ENCODE measurements at places on chromosomes 4 and X. TPM values are rescaled to one million over a fixed set of nuclear protein-coding genes. Genes with fewer than 3 reads are reported as not detected.
A peak's percentile ranks its signal among the peaks of the same experiment; 100 is the strongest.

DNA sequence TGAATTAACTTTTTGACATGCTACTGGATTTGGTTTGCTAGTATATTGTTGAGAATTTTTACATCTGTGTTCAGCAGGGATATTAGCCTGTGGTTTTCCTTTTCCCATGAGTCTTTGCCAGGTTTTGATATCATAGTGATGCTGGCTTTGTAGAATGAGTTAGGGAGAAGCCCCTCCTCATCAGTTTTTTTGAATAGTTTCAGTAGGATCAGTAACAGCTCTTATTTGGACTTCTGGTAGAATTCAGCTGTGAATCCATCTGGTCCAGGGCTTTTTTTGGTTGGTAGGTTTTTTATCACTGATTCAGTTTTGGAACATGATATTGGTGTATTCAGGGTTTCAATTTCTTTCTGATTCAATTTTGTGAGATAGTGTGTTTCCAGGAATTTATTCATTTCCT, 790.4 kb upstream of the GRID2 start:
- H3K36me3 ChIP-seq = no peaks in the 10 kb centered on the region
- no peak for DNase-seq
- H3K4me1 ChIP-seq = no peaks in the 10 kb centered on the region
- no peaks in the 10 kb centered on the region for H3K27me3 ChIP-seq

- H3K36me3 ChIP-seq = no peaks in the 10 kb centered on the region
- H3K4me3 ChIP-seq = no peak overlapping the region
- H3K4me1 ChIP-seq = no peaks in the 10 kb centered on the region
- H3K27me3 ChIP-seq = peaks cover 2% of the 10 kb centered on the region
- no peak overlapping the region for H3K27ac ChIP-seq
- DNase-seq = no peak
Observed at GRCh38 chr4:3775005-3775404, 8.8 kb downstream of the ADRA2C start.

- peak overlapping the region; percentile 94 for H3K27ac ChIP-seq
- peaks cover 42% of the 10 kb centered on the region for H3K4me1 ChIP-seq
- no peaks in the 10 kb centered on the region for H3K36me3 ChIP-seq
- H3K4me3 ChIP-seq = peak overlapping the region; percentile 39
- no peaks in the 10 kb centered on the region for H3K27me3 ChIP-seq
- peak; percentile 84 for DNase-seq
Observed at GRCh38 chrX:39772057-39772832, 325.5 kb downstream of the BCOR start.

The BEX1 gene
- 0.39 TPM for total RNA-seq

DNA sequence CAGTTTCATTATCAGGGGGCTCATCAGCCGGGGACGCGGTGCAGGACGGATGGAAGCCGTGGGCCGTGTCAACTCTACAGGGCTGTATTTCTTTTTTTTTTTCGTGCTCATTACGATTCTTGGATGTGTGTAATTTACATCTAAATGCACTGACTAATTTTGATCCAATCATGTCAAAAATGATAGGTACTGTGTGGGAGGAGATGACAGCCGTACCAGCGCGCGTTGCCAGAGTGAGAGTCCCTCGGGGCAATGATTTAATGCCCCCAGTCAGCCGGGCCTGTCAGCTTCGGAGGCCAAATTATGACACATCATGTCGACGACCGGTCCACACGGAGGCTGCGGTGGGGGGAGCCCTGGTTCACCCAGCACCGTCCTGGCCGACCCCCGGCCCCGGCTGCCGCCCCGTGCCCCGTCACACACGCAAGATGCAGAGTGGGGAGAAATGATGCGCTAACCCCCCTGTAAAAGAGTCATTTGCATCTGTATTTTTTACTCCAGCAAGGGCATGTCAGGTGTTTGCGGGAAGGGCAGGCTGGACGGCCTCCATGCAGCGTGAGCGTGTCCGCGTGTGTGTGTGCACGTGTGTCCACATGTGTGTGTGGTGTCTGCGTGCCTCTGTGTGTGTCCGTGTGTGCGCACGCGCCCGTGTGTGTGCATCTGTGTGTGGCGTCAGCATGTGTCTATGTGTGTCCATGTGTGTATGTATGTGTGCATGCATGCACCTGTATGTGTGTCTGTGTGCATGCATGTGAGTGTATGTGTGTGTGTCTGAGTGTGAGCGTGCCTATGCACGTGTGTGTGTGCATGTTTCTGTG, 74.3 kb upstream of the PPP2R3B start:
- no peaks in the 10 kb centered on the region for H3K36me3 ChIP-seq
- no peak for DNase-seq
- H3K4me1 ChIP-seq = no peaks in the 10 kb centered on the region
- peaks cover 11% of the 10 kb centered on the region for H3K27me3 ChIP-seq
- H3K4me3 ChIP-seq = no peak overlapping the region
- no peak overlapping the region for H3K27ac ChIP-seq

DNA sequence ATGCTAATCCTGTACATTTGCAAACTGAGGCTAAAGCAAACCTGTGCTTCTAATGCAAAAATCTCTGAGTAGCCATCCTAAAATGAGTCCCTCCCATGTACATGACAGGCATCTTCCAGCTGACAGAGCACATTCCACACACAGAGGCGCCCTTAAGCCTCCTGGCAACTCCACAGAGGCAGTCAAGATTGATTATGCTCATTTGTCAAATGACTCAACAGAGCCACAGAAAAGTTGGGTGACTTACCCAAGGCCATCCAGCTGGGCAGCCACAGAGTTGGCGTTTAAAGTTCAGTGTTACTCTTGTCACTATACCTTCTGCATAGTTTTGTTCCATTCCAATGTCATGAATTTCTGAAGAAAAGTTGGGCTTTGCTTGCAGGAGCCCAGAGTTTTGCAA, 394.6 kb upstream of the FGF13 start:
- H3K4me1 ChIP-seq = no peaks in the 10 kb centered on the region
- no peak overlapping the region for H3K4me3 ChIP-seq
- no peaks in the 10 kb centered on the region for H3K36me3 ChIP-seq
- no peak for DNase-seq
- no peak overlapping the region for H3K27ac ChIP-seq
- H3K27me3 ChIP-seq = no peaks in the 10 kb centered on the region

GRCh38 chr4:120018786-120019185, 47.9 kb downstream of the MAD2L1 start:
- H3K4me1 ChIP-seq = no peaks in the 10 kb centered on the region
- H3K4me3 ChIP-seq = no peak overlapping the region
- H3K36me3 ChIP-seq = no peaks in the 10 kb centered on the region
- no peak overlapping the region for H3K27ac ChIP-seq
- no peak for DNase-seq

DNA sequence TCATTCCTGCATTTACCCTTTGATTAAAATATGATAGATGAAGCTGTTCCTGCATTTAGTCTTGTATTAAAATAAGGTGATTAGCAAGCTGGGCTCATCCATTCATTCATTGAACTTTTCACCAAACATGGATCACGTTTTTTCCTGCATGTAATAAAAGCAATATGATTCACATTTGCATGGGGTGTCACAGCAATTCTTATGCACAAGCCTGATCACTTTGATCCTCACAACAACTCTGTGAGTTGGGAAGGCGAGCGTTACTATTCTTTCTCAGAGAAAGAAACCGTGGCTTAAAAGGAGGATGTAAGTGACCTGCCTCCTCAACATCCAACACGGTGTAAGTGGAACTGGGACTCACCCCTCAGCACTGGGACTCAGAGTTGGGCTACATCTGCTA, 20.0 kb downstream of the CHRNA9 start:
- DNase-seq = no peak
- H3K27me3 ChIP-seq = no peaks in the 10 kb centered on the region
- H3K27ac ChIP-seq = no peak overlapping the region
- H3K4me3 ChIP-seq = no peak overlapping the region
- peaks cover 2% of the 10 kb centered on the region for H3K4me1 ChIP-seq

The TEC gene
- 4.3 TPM for total RNA-seq
